NCI-H226 (cell line): ENCODE measurements at places on chromosomes 12 and 14.

- no peak for DNase-seq
These were observed 15.5 kb upstream of the CLEC2A start for GRCh38 chr12:9947674-9948073.

DNA sequence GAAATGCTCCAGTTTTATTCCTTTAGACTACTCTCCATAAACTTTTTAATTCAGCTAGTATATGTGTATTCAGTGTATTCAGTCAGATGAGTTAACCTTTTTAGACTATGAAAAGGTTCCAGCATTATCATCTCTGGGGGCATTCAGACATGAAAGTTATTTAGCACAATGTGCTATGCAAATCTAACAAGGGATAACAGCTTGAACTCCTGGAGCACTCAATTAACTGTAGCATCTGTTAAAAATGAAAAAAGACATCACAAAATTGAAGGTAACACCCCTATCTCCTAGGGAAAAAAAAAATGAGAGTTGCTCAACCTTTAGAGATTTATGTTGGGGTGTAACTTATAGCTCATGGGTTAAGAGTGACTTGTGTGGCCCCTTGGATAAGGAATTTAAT lies 211.5 kb downstream of the PHLDA1 start:
- DNase-seq, result no peak

- peak; percentile 28 for DNase-seq
These were observed 623.1 kb upstream of the LRFN5 start for GRCh38 chr14:40983604-40984003.

- DNase-seq, result peak; percentile 86
These were observed 10.1 kb upstream of the BDKRB1 start for GRCh38 chr14:96245710-96246538.

GRCh38 chr12:13205809-13206559 lies 9.5 kb downstream of the EMP1 start:
- peak; percentile 99 for DNase-seq

DNA sequence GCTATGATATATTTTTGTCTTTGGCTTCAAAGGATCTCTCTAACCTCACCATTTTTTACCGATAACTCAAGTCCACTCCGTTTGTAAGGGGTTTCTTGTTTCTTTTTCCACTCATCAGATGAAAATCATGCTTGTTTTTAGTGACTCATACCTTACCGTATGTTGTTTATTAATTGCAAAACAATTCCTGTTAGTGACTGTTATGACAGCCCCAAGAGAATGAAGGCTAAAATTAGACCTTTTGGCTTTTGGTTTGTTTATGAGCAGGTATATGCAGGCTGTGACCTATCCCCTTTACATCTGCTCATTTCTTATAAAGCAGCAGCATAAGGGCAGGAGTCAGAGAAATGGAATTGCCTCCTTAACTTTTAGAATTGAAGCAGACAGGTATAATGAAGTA lies 319.8 kb downstream of the CEP128 start:
- no peak for DNase-seq

- DNase-seq, result no peak
These were observed 230.4 kb downstream of the SSPN start for GRCh38 chr12:26425587-26426260.

GRCh38 chr12:105083031-105083430 lies 1.2 kb downstream of the ALDH1L2 start:
- no peak for DNase-seq
